ENCODE measurements at places on chromosomes 12 and 14. TPM values are rescaled to one million over a fixed set of nuclear protein-coding genes. Genes with fewer than 3 reads are reported as not detected.

- no peak for DNase-seq
These were observed 14.2 kb downstream of the FAM161B start for GRCh38 chr14:73935666-73936065.

DNA sequence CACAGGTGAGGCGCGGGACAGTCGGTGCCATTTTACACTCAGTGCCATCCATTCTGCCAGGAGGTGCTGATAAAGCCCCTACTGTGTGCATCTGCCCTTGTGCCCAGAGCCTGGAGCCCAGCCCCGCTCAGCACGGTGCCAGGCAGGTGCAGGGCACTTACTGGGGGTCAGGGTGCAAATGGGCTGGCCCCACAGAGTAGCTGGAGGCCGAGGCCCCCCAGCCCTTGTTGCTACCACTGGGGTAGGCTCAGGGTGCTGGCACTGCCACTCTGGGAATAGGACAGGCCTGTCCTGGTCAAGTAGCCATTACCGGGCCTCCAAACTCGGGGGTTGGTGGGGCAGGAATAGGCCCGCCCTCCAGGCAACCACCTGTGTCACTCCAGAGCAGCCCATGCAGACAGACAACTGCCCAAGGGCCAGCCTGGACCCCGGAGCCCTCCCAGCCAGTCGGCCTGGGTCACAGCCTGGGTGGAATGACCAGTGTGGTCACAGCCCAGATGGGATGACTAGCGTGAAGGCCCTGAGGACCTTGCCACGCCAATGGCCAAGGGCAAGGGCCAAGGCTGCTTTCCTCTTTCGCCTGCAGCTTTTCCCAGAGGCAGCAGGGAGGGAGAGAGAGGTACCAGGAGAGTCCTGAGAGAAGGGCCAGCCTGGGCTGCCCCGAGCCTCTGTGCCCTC is 3.0 kb downstream of the INF2 start:
- no peak for DNase-seq

DNA sequence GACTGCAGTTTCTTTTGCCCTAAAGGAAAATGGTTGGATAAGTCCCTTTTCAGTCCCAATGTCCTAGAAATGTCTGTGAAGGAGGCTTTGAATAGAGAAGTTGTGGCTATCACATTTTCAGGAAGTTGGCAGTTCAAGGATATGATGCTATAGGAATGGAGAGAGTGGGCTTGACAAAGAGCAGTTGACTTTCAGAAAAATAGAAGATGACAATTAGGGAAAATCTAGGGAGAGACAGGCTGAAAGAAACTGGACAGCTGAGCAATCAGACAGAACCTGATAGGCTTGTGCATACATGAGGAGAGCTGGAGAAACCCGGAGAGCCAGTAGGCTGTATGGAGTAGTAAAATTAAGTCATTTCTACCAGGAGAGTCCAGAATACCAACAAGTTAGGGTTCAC is 50.5 kb downstream of the LMNTD1 start:
- DNase-seq, result no peak

GRCh38 chr14:36580141-36580855 is 2.1 kb downstream of the NKX2-8 start:
- no peak for DNase-seq

GRCh38 chr12:30739020-30739419 is 15.7 kb downstream of the CAPRIN2 start:
- no peak for DNase-seq

Gene GPR137C
- 1.1 TPM for total RNA-seq

DNA sequence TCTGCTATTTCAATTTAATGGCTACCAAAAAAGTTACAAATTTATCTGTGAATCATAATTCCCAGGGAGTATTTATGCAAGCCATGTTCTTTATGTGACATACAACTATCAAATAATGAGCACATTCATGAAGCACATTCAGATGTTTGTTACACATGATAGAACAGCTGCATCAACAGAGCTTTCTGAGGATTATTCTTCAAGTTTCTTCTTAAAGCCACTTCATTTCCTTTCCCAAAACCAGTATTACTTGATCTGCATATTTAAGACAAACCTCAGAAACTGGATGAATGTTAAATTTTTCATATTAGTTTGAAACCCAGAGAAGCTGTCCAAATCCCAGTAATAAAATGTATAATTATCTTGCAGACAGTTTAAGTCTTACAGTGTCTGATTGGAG is 73.6 kb upstream of the SOX5 start:
- no peak for DNase-seq

Gene WNT1
- not detected for total RNA-seq

Gene DAO
- total RNA-seq, result not detected

GRCh38 chr14:70886421-70887206 is 20.6 kb upstream of the PCNX1 start:
- DNase-seq, result no peak

DNA sequence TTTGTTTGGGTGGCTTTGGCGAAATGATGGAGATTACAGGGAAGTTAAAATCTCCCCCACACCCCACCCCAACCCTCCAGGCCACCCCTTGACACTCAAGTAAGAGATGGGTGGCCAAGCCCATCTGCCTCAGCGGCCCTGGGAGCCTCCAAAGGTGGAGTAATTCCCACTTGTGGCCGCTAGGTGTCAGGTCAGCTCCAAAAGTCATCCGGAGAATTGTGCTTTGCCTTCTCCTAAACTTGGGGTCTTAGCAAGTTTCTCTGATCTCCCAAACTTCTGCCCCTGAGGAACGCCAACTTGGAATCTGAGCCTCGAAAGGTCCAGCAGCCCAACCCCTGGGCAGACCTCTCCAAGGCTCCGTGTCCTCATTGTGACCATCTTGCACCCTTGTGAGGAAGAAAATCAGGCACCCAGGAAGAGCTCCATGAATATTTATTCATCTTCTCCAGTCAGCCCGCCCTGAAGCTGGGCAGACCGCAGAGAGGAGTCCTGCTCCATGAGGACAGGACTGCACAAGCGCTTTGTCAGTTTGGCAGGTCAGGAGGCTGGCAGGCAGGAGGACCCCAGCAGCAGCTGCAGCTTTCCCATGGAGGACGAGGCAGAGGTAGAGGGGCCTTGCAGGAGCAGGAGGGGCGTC is 46.7 kb downstream of the LRRC74A start:
- DNase-seq, result peak; percentile 80

- DNase-seq, result no peak
These were observed 86.3 kb downstream of the IRF2BPL start for GRCh38 chr14:76941946-76942805.

GRCh38 chr14:43887523-43887922 is 619.6 kb downstream of the FSCB start:
- DNase-seq, result no peak

Gene KCNC2
- total RNA-seq, result not detected

DNA sequence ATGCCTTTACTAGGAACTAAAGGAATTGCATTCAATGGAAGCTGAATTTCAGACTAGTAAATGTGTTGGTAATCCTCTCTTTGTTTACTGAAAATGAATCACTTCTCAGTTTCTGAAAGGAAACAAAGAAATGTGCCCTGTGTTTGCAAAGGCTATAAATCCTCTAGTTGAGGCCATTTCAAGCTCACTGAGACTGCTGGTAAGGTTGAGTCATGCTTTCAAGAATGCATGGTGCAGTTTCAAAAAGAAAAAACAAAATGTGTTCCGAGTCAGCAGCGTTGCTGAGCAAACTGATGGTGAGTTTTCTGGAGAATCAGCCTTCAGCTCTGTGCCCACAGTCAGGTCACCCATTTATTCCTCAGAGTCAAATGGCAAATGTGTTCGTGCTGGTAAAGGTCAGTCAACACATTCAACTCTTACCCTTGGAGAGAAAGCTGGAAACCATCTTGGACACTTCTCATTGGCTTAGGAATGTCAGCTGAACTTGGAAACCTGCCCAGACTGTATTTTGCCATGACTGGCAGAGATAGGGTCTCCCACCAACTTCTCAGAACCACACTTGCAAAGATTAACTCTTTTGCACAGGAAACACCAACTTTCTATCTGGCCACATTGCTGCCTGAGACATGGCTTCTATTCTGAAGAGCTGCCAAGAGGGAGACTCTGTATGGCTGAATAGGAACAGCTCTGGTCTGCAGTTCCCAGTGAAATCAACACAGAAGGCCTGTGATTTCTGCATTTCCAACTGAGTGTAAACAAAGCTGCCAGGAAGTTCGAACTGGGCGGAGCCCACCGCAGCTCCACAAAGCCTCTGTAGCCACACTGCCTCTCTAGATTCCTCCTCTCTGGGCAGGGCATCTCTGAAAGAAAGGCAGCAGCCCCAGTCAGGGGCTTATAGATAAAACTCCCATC is 484.4 kb downstream of the ATP23 start:
- no peak for DNase-seq

Gene CMA1
- 2.3 TPM for total RNA-seq

- DNase-seq, result no peak
These were observed 73.4 kb upstream of the ETV6 start for GRCh38 chr12:11576104-11576503.

DNA sequence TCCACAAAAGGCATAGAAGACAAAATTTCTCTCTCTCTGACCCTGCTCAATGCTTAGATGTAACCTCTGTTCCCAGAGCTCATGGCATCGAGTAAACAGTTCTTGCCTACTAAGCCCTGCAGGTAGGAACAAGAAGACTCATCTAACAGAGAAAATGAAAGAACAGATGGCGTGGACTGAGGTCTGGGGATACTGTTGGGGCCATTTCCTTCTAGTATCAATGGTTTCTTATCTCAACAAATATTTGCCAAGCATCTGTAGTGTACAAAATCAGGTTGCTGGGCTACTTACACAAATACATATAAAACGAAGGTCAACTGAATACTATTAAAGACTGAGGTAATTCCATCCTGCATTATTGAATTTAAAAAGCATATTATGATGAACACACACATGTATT is 93.3 kb downstream of the RIMBP2 start:
- DNase-seq, result no peak

Gene PTGDR
- total RNA-seq, result 4.2 TPM

Gene SERPINA10
- total RNA-seq, result not detected
